Right forelimb (tissue), 1 donor: ENCODE measurements at places on chromosomes 6 and 20.

- no peak for DNase-seq
Observed at GRCh38 chr6:143260857-143261256, 189.6 kb downstream of the ADAT2 start.

- DNase-seq = no peak
Observed at GRCh38 chr6:20168690-20169089, 43.6 kb downstream of the MBOAT1 start.

DNA sequence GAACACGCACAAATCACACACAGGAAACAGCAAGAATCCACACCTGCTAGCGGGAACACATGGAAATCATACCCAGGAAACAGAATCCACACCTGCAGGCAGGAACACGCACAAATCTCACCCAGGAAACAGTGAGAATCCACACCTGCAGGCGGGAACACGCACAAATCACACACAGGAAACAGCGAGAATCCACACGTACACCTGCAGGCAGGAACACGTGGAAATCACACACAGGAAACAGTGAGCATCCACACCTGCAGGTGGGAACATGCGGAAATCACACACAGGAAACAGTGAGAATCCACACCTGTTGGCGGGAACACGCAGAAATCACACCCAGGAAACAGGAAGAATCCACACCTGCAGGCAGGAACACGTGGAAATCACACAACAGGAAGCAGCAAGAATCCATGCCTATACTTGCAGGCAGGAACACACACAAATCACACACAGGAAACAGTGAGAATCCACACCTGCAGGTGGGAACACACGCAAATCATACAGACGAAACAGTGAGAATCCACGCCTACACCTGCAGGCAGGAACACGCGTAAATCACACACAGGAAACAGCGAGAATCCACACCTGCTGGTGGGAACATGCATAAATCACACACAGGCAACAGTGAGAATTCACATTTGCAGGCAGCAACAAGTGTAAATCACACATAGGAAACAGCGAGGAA, 108.6 kb downstream of the DLL1 start:
- DNase-seq = no peak

- no peak for DNase-seq
Observed at GRCh38 chr6:41529049-41529448, 17.1 kb upstream of the FOXP4 start.

GRCh38 chr6:48472091-48472490, 361.1 kb upstream of the PTCHD4 start:
- DNase-seq = no peak

GRCh38 chr6:129889580-129889979, 28.5 kb upstream of the TMEM244 start:
- no peak for DNase-seq

- no peak for DNase-seq
Observed at GRCh38 chr20:3757268-3757667, 10.3 kb downstream of the ADISSP start.

GRCh38 chr6:113786168-113786567, 71.0 kb upstream of the MARCKS start:
- no peak for DNase-seq

DNA sequence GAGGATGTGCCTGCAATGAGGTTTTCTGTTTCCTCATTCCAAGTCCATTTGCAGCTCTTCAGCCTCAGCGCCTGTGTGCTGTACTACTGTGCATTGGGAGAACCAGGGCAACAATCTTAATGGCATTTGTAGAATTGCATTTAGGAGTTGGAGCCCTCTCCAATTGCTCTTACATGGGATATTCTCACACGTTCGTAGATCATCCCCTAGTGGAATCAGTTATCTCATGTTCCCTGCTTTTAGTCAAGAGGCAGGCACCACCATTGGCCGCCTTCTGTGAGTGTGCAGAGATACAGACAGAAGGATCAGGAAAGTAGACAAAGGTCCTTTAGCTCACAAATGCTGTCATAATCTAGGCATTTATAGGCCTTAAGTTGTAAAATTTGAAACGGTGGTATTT, 84.2 kb upstream of the RGS17 start:
- no peak for DNase-seq

GRCh38 chr6:98833307-98834059, 891 bp upstream of the POU3F2 start:
- DNase-seq = no peak
